Stimulated activated CD4-positive, alpha-beta T cell treated with anti-CD3 and anti-CD28 coated beads, Interleukin-4, amount 100 ng/mL, for 4 hours (primary cell): ENCODE measurements at places on chromosomes 13 and 19.

DNA sequence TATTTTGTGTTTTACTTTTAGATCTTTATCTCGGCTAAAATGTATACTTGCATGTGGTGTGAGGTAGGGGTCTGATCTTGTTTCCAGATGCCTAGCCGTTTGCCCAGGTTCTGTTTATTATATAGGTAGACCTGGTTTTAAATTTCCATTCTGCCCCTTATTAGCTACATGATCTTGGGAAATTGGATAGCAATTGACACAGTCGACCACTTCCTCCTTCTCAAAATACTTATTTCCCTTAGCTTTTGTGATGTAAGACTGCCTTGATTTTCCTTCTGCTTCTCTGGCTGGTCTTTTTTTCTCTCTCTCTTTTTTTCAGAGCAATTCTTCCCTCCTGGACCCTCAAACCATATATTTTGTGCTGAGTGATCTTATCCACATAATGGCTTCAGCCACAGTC, 3.0 kb upstream of the PGLYRP1 start:
- no peak for DNase-seq

DNA sequence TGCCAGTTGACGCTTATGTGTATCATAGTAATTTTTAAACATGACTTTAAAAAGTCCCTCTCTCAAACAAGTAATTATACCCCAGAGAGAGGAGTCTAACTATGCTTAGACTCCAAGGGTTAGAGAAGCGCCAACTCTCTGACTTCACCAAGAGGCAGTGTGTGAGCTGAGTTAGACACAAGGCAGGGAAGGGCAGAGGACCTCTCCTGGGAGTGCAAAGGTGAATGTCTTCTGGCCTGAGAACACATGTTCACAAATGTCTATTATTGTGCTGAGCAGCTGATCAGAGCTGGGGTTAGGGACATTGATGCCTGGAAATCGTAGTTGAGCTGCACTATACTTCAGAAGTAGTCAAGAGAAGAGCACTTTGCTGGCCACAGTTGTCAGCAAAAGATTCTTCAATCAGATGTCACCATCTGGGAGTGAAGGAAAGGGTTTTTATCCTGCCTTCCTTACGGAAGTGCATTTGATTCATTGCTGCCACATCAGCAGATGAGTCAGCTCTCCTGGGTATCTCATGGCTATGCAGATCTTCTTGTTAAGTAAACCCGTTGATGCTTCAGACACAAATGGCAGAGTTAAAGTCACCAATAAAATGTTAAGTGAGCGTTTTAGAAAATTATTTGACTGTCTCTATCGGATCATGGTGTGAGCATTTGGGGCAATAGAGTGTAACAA, 283.2 kb upstream of the ARGLU1 start:
- DNase-seq = no peak

- no peak for DNase-seq
Observed at GRCh38 chr13:24108615-24108965, 51.9 kb upstream of the SPATA13 start.

GRCh38 chr19:31220540-31220939, 128.7 kb downstream of the TSHZ3 start:
- no peak for DNase-seq

DNA sequence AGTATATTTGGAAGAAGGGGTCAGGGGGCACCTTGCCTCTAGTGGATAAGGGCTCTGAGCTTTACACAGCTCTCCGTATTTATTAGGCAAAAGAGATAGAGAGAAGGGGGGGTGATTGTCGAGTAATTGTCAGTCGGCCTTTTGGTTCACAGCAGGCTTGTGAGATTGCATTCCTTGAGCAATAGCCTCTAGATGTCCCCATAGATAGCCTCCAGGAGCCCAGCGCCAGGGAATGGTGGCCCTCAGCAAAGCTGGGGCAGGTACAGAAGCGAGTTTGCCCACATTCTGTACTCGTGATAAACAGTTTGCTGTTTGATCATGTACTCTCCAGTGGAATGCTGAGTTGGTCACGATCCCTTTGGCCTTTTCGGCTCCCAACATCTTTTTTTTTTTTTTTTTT, 4.6 kb downstream of the ZNF613 start:
- no peak for DNase-seq

DNA sequence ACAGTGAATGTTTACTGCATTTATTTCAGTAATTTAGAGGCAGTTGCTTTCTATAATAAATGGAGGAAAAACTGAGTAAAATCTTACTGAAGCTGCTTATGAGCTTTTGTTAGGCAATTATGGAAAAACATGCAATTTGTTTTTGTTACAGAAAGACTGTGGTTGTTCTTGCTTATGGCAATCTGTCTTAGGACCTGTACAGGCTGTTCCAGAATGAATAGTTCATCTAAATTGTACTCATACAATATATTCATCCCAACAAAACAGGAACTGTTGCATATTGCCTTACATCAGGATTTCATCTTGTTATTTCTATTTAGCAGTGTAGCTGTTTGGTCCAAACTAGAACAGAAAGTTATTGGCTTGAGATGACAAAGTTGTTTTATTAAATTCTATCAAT, 199.2 kb downstream of the NALCN start:
- DNase-seq = no peak

GRCh38 chr19:17528610-17529009, 17.2 kb downstream of the PGLS start:
- no peak for DNase-seq

- DNase-seq = no peak
Observed at GRCh38 chr13:112702341-112702985, 12.6 kb downstream of the ATP11A start.

DNA sequence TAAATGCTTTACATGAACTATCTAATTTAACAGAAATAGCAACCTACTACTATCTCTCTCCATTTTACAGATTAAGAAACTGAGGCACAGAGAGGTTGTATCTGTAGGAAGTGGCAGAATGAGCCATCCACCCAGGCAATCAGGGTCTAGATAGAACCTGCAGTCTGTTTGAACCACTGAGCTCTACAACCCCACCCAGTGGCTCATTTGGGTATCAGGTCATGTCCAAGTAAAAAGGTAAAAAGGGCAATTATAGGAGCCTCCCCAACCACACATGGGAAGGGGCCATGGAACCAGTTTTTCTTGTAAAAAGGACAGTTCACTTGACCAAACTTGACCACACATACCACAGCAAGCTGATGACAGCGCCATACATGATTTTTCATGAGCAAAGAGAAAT, 92.9 kb upstream of the SGCG start:
- DNase-seq = no peak

GRCh38 chr19:7979559-7979958, 25.9 kb downstream of the ELAVL1 start:
- no peak for DNase-seq

GRCh38 chr19:50649433-50650391, at the start of gene C19orf81:
Gene C19orf81 (plus strand): TSS chr19:50649445. CDS start chr19:50649445, 0 bp downstream.
- no peak for DNase-seq

GRCh38 chr19:53131085-53131590, 1.6 kb downstream of the ZNF415 start:
- no peak for DNase-seq

- DNase-seq = no peak
Observed at GRCh38 chr13:44848920-44849676, 140.2 kb downstream of the NUFIP1 start.

- no peak for DNase-seq
Observed at GRCh38 chr13:108044954-108045353, 170.4 kb downstream of the LIG4 start.

- DNase-seq = no peak
Observed at GRCh38 chr13:92530364-92530763, 696.2 kb upstream of the GPC6 start.

DNA sequence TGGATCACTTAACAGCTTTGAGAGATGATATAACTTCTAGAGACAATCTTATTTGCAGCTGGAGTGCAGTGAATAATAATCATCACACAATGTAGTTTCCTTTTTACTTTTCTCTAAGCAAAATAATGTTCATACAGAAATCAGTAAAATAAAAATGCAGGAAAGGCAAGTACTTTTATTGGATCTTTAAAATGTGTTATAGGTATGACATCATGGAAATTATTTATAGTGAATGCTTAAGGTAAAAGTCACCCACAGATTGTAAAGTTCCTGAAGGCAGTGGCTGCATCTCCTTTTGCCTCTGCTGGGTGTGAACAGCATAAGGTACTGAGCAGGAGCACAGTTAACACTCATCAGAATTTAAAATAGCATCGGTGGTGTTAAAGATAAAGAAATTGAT, 17.3 kb upstream of the IL17D start:
- no peak for DNase-seq

- DNase-seq = peak; percentile 70
Observed at GRCh38 chr13:50365408-50366391, 350.5 kb downstream of the KCNRG start.

- no peak for DNase-seq
Observed at GRCh38 chr19:52735734-52736133, 890 bp upstream of the ZNF611 start.

DNA sequence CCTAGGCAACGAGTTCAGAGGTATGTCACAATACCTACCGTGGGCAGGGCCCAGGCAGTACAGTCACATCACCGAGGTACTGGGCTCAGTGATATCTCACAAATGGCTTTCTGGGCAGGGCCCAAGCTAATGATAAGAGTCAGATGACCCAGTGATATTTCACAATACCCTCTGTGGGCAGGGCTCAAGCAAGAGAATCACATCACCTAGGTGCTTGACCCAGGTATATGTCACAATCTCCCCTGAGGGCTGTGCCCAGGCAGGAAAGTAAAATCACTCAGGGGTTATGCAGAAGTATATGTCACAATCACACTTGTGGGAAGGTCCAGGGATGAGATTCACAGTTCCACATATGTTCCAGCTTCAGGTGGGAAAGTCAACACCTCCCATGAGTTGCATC, 45.3 kb downstream of the ZNF729 start:
- no peak for DNase-seq

DNA sequence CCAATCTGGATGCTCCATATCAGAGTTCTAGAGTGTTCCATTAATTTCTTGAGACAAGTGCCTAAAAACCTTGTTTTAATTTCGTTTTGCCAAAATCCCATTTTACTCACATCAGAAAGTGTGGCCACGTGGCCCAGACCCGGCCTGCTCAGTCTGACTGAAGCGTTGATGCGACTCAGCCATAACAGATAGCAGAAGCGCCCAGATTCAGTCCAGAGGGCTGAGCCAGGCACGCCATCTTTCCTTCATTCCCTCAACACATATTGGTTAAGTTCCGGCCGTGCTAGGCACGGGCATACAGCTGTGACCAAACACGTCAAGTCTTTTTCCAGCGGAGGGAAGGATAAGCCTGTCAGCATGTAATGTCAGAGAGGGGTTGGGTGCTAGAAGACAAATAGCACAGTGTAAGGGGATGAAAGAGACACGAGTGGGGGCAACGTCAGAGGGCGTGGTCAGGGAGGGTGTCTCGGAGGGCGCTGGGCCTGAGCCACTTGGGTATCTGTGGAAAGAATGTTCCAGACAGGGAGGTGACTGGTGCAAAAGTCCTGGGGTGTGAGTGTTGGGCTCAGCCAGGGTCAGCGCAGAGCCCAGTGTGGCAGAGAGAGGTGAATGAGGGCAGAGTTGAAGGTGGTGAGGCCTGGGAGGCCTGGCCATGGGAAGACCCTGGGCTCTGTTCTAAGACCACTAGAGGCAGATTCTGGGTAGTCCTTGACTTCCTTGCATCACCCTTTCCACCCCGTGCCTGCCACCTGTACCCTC, 3.1 kb downstream of the F10 start:
- no peak for DNase-seq

DNA sequence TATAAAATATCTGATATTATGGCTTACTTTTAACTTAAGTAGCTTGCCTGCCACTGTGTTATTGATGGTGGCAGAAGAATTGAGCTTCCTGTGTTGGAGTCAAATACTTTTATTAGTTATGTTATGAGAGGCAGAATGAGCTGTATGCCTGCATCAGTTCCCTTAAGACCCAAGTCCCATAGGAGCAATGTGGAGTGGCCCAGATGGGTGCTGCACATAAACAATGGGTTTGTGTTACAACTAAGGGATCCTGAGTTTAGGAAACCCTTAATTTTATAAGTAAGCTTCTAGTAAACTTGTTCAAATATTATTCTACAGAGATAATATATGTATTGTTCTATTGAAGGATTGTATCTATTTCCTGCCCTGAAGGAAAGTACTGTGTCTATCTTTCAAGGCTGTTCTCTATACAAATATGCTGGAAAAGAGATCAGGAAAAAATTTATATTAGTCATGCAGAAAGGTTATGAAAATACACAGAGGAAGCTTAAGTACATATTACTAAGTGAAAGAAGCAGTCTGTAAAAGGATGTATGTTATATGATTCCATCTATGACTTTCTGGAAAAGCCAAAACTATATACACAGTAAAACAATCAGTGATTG, 2018.0 kb upstream of the PCDH20 start:
- no peak for DNase-seq

DNA sequence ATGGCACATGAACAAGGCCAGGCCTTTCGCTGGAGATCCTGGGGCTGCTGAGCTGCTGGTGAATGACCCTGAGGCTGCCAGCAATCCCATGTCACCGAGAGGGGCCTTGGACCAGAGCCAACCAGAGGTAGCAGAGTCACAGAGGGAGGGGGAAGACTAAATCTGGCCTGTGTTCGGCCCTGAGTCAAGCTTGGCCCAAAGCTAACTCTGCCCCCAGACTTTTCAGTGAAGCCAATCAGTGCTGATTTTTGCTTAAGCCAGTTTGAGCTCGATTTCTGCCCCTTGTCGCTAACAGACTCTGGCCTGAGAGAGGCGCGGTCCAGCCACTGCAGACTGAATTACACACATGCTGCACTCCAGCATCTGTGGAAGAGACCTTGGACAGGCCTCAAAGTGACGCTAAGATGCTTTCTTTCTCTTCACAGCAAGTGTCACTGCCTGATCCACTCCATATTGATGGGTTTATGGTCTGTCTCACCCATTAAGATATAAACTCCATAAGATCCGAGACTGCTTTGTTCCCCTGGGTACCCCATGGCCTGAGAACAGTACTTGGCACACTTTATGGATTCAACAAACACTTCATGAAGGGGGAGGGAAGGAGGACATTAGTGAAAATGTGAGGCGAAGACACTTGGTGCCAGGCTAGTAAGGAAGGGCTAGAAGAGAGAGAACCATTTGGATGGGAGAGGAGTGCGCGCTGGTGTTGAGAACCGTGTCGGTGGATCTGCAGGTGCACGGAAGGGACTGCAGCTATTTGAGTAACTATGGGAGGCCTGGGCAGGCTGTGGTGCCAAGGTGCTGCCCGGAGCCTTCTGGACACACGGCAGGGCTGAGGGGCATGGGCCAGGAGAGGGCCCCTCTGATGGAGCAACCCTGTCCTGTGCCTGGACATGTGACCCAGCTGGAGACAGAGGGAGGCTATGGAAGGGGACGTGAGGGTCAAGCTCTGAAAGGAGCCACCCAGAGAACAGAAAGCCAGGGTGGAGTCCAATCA, 17.6 kb downstream of the RANBP3 start:
- no peak for DNase-seq

DNA sequence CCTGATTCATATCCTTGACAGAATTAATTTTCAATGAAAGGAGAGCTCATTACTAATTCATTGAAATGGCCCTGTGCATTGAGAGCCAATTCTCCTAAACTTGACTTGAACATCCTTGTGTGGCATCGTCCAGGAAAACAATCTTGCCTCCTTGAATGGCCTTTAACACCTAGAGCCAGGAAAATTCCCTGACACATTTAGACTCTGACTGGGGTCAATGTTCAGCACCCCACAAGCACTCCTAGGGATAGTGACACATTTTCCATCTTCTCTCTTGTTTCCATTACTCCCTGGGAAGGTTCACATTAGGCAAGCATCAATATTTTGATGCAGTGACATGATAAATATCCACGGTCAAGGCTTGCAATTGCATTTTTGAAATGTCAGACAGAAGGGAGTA, 218.9 kb downstream of the LACC1 start:
- DNase-seq = no peak

- no peak for DNase-seq
Observed at GRCh38 chr13:108924541-108924940, 295.1 kb downstream of the MYO16 start.
